ENCODE measurements at places on chromosomes 5 and 9. TPM values are rescaled to one million over a fixed set of nuclear protein-coding genes. Genes with fewer than 3 reads are reported as not detected.

GRCh38 chr5:102627315-102627714 is 127.8 kb upstream of the PAM start:
- no peak overlapping the region for H3K4me3 ChIP-seq
- no peak overlapping the region for H3K27ac ChIP-seq
- peaks cover 2% of the 10 kb centered on the region for H3K27me3 ChIP-seq
- no peaks in the 10 kb centered on the region for H3K4me1 ChIP-seq
- DNase-seq, result no peak

- H3K36me3 ChIP-seq, result no peaks in the 10 kb centered on the region
- H3K27ac ChIP-seq, result no peak overlapping the region
- no peak for DNase-seq
- no peaks in the 10 kb centered on the region for H3K27me3 ChIP-seq
These were observed 312.2 kb downstream of the EPB41L4A start for GRCh38 chr5:112106878-112107277.

- no peak overlapping the region for H3K4me3 ChIP-seq
- no peak for DNase-seq
- H3K27me3 ChIP-seq, result no peaks in the 10 kb centered on the region
- H3K4me1 ChIP-seq, result peaks cover 17% of the 10 kb centered on the region
These were observed 81.9 kb downstream of the GPR21 start for GRCh38 chr9:123115146-123115913.

- no peaks in the 10 kb centered on the region for H3K36me3 ChIP-seq
- H3K4me1 ChIP-seq, result no peaks in the 10 kb centered on the region
- DNase-seq, result no peak
- no peak overlapping the region for H3K4me3 ChIP-seq
- no peak overlapping the region for H3K27ac ChIP-seq
- H3K27me3 ChIP-seq, result no peaks in the 10 kb centered on the region
These were observed 77.3 kb downstream of the NFIB start for GRCh38 chr9:14236591-14236990.

DNA sequence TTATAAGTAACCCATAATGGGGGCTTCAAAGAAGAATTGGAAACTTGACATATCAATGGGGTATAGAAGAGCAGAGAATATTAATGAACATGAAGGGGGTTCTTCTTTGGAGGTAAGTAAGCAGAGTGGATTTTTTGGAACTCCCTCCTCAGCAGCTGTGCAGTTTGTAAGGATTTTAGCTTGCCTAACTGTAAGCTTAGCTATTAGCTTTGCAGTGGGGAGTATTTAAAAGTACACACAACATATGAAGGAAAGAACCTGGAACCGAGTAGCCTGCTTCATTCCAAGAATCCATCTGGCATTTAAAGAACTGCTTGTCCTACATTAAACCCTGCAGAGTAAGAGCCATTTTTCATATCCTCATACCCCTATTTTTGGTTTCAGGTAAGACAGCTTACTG is 2.2 kb upstream of the PBX3 start:
- H3K4me3 ChIP-seq, result peak overlapping the region; percentile 94
- H3K4me1 ChIP-seq, result peaks cover 14% of the 10 kb centered on the region
- H3K27me3 ChIP-seq, result no peaks in the 10 kb centered on the region
- peak overlapping the region; percentile 84 for H3K27ac ChIP-seq
- H3K36me3 ChIP-seq, result no peaks in the 10 kb centered on the region

DNA sequence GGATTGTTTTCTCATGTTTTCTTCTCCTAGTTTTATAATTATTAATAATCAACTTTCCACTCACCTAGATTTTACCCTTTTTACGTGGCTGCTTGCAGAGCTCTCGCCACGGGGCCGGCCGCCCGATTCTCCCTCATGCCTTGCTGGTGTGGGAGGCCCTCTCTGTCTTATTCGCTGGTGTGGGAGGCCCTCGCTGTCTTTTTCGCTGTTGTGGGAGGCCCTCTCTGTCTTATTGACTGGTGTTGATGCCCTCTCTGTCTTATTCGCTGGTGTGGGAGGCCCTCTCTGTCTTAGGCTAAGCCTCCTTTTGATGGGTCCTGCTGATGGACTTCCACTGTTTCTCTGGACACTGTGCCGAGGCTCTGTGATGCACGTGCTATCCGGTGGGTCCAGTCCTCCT is 161.3 kb upstream of the IRX2 start:
- H3K4me3 ChIP-seq, result no peak overlapping the region
- H3K36me3 ChIP-seq, result no peaks in the 10 kb centered on the region
- H3K27ac ChIP-seq, result no peak overlapping the region
- H3K27me3 ChIP-seq, result peaks cover 4% of the 10 kb centered on the region
- DNase-seq, result no peak
- H3K4me1 ChIP-seq, result no peaks in the 10 kb centered on the region

- H3K4me3 ChIP-seq, result no peak overlapping the region
- no peak for DNase-seq
- H3K4me1 ChIP-seq, result peaks cover 9% of the 10 kb centered on the region
- H3K27me3 ChIP-seq, result no peaks in the 10 kb centered on the region
- no peak overlapping the region for H3K27ac ChIP-seq
These were observed 4.1 kb upstream of the GBGT1 start for GRCh38 chr9:133167769-133168168.

- no peaks in the 10 kb centered on the region for H3K27me3 ChIP-seq
- H3K4me3 ChIP-seq, result no peak overlapping the region
- peak overlapping the region; percentile 21 for H3K27ac ChIP-seq
- peaks cover 2% of the 10 kb centered on the region for H3K36me3 ChIP-seq
- H3K4me1 ChIP-seq, result peaks cover 10% of the 10 kb centered on the region
These were observed 58.5 kb downstream of the ZNF462 start for GRCh38 chr9:106921341-106921899.

DNA sequence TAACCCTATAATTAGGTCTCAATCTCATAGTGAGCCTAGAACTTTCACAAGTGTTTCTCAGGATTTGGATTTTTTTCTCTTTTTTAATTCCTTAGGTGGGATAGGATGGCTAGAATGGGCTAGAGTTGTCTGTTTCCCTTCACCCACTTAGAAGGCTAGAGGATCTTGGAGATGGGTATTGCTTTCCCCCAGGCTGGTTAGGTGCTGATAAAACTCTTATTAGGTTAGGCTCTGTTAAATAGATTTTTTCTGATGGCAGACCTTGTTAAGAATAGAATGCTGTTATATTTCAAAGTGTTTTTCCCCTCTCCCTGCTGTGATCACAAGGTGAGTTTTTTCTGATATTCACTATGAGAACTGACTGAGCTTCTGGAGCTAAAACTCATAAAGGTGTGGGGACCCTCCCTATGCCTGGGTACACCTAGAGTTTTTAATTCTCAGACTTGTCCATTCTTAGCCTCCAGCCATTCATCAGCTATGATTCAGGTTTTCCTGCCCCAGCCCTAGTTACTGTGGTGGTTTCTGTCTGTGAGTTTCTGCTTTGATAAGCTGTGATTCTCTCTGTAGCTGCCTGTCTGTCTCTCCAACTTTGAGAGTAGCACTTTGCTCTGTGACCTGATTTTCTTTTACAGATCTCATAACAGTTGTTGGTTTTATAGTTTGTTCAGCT is 132.4 kb downstream of the HACD4 start:
- H3K4me1 ChIP-seq, result no peaks in the 10 kb centered on the region
- no peak for DNase-seq
- peaks cover 10% of the 10 kb centered on the region for H3K36me3 ChIP-seq
- no peaks in the 10 kb centered on the region for H3K27me3 ChIP-seq
- H3K27ac ChIP-seq, result peak overlapping the region; percentile 39

GRCh38 chr5:171480239-171480638 is 60.8 kb downstream of the FGF18 start:
- no peak for DNase-seq
- H3K36me3 ChIP-seq, result no peaks in the 10 kb centered on the region
- H3K27me3 ChIP-seq, result no peaks in the 10 kb centered on the region
- peaks cover 11% of the 10 kb centered on the region for H3K4me1 ChIP-seq
- H3K27ac ChIP-seq, result no peak overlapping the region

GRCh38 chr9:121622387-121623203 is 28.8 kb upstream of the DAB2IP start:
- no peak overlapping the region for H3K27ac ChIP-seq
- DNase-seq, result no peak
- no peaks in the 10 kb centered on the region for H3K36me3 ChIP-seq
- no peak overlapping the region for H3K4me3 ChIP-seq
- H3K27me3 ChIP-seq, result peaks cover 10% of the 10 kb centered on the region

- no peaks in the 10 kb centered on the region for H3K36me3 ChIP-seq
- H3K27ac ChIP-seq, result no peak overlapping the region
- no peak for DNase-seq
- H3K4me1 ChIP-seq, result peaks cover 1% of the 10 kb centered on the region
These were observed 232.5 kb downstream of the GADD45G start for GRCh38 chr9:89837162-89837933.

DNA sequence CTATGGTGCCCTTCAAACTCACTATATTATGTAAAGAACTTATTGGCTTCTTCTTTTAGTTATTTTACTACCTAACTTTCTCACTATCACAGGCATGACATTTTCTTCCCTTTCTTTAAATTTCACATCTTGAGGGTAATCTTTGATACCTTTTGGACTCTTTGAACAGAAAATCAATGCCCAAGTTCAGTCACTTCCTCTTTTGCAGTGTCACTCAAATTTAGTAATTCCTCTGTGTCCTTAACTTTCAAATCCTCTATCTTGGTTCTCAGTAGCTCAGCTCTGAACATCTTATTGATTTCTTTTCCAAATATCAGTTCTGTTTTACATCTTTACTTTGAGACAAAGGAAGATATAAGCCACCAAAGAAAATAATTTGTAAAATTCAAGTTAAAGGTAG is 25.5 kb downstream of the CNTLN start:
- H3K27ac ChIP-seq, result no peak overlapping the region
- H3K4me1 ChIP-seq, result no peaks in the 10 kb centered on the region
- no peaks in the 10 kb centered on the region for H3K27me3 ChIP-seq
- DNase-seq, result no peak
- H3K4me3 ChIP-seq, result no peak overlapping the region

- no peaks in the 10 kb centered on the region for H3K27me3 ChIP-seq
- no peak overlapping the region for H3K4me3 ChIP-seq
- peak overlapping the region; percentile 73 for H3K27ac ChIP-seq
- no peaks in the 10 kb centered on the region for H3K36me3 ChIP-seq
These were observed 43.1 kb downstream of the TNFAIP8 start for GRCh38 chr5:119398727-119399466.

DNA sequence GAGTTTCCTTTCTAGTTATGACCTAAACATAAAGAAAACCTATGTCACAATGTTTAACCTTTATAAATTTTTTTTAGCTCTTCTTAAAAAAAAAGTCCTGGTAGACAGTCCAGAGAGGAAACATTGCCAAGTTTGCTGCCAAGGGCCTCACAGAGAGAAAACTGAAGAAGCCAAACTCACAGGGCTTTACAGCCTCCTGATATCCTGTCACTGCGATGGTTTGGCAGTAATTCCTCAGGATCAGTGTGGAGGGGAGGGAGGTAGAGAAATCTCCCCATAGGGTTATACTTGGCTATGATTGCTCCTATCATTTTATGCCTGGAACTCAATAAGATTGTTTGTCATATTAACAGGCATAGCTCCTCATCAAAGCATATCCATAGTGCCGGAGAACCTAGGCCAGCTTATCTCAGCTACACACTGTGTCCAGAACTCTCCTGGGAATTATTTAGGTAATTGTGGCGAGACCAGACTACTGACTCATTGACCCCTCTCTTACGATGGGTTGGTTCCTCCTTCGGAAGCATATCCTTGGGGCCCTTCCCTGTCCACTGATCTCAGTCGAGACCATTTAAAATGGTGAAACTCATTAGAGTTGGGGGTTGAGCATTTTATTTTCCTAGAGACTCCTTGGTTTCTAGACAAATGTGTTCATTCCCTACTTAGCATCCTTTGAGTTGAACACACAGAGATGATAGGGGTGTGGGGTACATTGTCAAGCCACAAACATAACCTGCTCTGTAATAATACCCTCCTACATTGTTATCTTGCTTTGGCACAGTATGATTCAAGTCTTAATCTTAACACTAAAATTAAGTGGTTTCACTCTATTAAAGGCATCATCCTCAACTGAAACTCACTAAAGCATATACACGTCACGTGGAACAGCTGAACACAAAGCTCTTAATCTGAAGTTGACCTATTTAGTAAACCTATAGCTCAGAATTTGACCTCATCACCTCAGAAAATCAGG is 53.4 kb upstream of the TMC1 start:
- H3K4me1 ChIP-seq, result peaks cover 12% of the 10 kb centered on the region
- H3K36me3 ChIP-seq, result no peaks in the 10 kb centered on the region
- H3K4me3 ChIP-seq, result no peak overlapping the region
- no peak overlapping the region for H3K27ac ChIP-seq

DNA sequence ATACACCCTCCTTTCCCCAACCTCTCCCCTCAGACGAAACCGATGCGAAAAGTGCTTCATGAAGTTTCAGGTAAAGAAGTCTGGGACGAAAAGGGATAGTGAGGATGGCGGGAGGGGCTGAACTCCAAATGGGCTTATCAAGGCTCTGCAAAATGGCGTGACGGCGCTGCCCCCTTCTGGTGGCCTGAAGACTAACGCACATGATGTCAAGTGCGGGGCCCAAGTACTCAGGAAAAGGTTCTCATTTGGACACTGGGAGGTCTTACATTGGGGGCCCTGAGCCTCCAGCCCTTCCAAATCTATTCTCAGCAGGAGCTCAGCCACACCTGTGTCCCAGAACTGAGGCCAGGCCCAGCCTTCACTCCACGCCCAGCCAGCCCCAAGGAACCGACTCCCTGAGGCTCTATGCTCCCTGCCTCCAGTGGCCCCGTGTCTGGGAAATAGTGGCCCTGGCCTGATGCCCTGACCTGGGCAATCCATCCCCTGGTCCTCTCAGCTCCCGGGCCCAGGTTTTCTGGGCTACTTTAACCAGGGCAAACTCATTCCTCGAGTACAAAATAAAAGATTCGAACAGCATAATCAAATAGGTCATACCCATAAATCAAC is 119.9 kb downstream of the KCNIP1 start:
- no peak overlapping the region for H3K4me3 ChIP-seq
- no peak overlapping the region for H3K27ac ChIP-seq
- no peaks in the 10 kb centered on the region for H3K27me3 ChIP-seq
- no peaks in the 10 kb centered on the region for H3K4me1 ChIP-seq

DNA sequence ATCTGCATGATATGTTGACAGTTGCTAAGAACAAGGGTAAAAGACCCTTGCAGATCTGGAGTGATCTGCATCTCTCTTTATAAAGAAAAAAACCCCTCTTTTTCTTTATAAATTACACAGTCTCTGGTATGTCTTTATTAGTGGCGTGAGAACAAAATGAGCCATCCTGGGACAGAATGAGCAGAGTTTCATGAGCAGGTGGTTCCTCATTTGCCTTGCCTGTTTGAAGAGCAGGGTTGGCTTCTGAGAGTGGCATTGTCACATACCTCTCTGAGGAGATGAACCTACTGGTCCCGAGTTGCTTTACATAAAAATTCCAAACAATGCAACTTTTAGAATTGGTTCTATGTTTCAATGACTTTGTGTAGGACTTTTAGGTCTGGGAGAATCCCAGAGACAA is 94.3 kb downstream of the INSYN2B start:
- no peak overlapping the region for H3K4me3 ChIP-seq
- peaks cover 11% of the 10 kb centered on the region for H3K36me3 ChIP-seq
- H3K4me1 ChIP-seq, result peaks cover 7% of the 10 kb centered on the region
- no peak for DNase-seq

Gene GKAP1
- total RNA-seq, result 15.5 TPM

Gene CTXN3
- not detected for total RNA-seq

Gene WDR38
- total RNA-seq, result not detected

Gene PFN3
- total RNA-seq, result not detected

Gene PIP5KL1
- total RNA-seq, result 1.8 TPM

Gene DDX4
- not detected for total RNA-seq
